ENCODE measurements at places on chromosomes 2 and 18.

- no peak for DNase-seq
Observed at GRCh38 chr2:74581463-74581862, 26.9 kb downstream of the DOK1 start.

DNA sequence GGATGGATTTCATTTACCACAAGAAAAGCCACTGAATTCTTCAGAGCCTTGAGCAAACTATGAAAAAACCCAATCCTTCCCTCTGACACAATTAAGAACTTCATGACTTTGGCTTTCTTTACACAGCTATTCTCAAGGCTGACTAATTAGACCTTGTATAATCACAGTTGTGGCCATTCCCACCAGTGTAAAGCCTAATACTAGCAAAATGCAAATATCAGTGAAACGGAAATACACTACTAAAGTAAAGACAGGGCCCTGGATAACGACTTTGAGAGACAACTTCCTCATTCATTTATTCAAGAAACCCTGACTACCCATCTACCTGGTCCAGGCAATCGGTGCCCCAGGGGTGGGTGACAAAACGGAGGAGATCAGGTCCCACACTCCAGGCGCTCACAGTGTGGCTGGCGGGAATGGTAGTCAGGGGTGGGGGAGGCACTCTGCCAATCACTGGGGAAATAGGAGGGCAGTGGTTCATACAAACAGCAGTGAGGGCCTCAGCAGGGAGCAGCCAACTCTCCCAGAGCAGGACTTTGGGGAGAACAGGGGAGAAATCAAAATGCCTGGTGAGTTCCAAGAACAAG, 28.1 kb downstream of the TMEM163 start:
- DNase-seq, result no peak

GRCh38 chr2:40455661-40456060, 3.8 kb upstream of the SLC8A1 start:
- DNase-seq, result no peak

DNA sequence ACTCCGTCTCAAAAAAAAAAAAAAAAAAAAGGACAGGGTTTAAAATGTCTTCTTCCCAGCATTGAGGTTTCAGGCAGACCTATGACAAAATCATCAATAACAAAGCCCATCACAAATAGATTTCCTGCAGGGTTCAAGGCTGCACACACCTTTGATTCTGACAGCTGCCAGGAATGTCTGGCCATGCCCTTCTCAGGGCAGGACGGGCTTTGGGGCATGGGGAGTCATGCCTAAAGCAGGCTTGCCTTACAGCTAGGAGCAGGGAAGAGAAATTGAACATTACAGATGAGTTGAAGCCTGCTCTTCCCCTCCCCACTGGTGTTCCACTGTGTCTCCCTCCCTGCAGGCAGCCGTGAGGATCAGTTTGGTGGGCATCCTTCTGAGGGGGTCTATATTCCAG, 3.7 kb downstream of the PRELID3A start:
- DNase-seq, result no peak

- DNase-seq, result no peak
Observed at GRCh38 chr2:46870051-46870839, 45.4 kb downstream of the MCFD2 start.

DNA sequence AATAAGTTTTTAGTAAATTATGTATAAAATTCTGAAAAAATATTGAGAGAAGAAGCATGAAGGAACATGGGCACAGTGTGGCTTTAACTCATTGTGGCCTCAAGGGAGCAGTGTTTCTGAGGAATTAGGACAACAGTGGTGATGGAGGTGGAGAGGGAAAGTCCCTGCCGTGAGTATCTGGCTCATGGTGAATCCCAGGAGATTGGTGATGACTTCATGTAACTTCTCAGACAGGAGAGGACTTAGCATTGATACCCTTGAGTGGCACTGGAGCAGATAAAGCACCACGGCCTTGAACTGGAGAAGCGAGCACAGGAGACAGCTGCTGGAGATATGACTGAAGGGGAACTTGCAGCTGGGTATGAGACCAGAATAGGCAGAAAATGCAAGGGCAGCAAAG, 35.0 kb upstream of the LRP1B start:
- peak; percentile 23 for DNase-seq

DNA sequence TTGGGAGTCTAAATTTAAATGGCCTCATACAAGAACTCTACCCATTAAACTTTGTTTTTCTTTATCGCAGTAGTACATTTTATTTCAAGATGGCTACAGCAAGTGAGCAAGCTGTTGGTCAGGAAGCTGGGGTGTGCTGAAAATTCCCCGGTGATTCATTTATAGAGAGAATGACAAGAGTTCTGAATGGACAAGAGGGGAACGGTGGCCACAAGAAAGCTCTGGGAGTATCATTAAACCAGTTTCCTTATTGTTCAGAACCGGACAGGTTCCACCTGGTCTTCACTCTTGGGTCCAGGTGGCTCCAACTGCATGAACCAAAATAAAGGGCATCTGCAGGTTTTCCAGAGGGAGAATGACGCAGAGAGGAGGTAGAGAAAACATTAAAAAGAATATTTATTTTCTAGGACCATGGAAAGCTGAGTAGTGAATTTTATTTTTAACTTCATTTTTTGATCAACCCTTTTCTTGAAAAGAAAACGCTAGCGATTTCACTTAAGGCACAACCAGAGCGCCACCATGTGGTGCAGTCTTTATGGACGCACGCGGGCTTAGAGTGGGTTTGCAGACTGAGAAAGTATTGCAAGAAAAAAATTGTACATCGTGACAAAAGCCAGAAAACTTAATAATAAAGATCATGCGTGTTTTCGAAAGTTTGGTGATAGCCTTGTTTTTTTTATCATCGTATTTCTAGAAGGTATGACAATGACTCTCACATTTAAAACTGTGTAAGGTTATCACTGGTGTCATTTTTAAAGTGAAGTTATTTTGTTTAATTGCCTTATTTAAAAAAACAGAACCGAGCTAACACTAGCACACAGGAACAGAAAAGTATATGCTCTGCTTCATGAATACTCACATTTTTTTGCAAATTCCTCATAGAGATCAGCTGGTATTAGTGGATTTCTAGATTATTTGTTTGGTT, 97.9 kb upstream of the NOL4 start:
- peak; percentile 29 for DNase-seq

DNA sequence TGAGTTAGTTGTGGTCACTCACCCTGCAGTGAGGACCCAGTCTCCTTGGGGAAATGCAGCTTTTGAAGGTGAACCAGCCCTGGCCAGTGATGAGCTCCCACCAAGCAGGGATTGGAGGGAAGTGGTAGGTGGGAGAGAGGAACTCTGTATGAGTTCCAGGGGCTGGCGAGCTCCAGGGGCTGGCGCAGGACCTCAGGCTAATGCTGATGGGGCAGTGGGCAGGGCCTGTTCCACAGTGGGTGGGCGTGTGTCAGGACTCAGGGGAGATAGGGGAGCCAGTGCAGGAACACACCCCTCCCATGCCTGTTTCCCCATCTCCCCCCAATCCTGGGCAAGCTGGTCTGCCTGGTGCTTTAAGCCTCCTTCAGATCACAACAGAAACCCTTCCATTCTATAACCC, 208.4 kb downstream of the DYSF start:
- no peak for DNase-seq

DNA sequence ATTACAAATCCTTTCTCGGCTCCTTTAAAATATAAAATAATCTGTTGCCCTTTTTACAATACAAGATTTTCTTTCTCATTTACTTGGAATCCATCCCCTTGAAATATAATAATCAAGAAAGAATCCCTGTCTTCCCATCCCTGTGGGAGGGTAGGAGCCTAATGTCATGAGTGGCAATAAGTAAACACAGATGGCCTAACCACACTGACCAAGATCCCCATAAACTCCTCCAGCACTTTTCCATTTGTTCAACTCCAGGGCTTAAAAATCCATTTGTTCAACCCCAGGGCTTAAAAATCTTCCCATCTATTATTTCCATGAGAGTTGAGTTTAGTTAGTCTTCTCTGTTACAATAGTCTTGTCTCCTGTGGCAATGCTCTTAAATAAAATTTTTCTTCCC, 297.6 kb downstream of the CDH7 start:
- no peak for DNase-seq

DNA sequence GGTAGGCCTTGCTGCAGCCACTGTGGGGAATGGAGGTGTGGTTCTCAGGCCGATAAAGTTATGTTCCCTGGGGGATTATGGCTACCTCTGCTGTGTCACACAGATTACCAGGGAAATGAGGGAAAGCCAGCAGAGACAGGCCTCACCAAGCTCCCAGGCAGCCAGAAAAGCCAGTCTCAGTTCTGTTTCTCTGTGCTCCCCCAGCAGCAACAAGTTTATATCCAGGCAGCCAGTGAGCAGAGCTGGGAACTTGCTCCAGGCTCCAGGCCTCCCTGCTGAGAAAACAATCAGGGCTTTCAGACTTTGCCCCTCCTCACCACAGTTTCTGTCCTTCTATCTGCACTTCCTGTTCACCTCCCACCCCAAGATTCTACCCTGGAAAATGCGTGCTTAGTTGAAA, 596.6 kb upstream of the GYPC start:
- no peak for DNase-seq

DNA sequence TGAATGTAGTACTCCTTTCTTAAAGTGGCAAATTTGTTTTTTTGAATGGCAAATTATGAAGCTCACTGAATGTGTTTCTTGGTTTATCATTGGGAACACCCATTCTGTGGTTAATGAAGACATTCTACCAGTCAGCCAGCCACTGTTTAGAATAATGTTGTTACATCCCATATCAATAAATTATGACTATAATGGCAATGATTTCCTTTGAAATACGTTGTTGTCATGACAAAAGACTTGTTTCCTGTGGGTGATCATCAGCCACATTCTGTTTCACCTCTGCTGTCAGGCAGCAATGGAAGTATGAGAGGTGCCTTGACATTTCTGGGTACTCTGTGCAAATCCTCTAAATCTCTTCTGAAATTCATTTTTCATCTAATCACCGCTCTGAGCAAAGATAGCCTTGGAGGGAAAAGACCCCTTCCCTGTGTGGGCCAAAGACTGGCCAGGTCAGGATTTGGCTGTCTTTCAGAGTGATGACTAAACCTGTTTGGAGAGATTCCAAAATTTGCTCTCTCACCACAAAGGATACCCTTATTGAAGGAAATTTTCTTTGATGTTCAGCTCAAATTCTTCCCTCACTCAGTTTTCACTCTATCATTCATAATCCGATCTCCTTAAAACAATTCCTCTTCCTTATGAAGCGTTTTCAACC, 869.2 kb downstream of the BCL11A start:
- peak; percentile 43 for DNase-seq

DNA sequence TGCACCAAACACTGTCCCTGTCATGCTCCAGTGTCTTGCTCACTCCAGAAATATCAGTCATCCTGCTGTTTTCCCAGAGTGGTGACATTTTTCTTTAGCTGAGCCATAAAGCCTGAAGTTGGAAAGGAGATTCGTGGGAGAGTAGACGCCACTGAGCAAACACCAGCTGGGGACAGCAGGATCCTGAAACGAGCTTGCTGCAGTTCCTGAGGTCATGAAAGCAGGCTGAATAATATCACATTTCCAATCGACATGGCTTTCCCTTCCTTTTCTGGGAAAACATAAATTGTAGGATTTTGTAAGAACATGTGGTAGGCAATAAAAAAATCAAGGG, 276.4 kb downstream of the CDCA7 start:
- DNase-seq, result no peak

DNA sequence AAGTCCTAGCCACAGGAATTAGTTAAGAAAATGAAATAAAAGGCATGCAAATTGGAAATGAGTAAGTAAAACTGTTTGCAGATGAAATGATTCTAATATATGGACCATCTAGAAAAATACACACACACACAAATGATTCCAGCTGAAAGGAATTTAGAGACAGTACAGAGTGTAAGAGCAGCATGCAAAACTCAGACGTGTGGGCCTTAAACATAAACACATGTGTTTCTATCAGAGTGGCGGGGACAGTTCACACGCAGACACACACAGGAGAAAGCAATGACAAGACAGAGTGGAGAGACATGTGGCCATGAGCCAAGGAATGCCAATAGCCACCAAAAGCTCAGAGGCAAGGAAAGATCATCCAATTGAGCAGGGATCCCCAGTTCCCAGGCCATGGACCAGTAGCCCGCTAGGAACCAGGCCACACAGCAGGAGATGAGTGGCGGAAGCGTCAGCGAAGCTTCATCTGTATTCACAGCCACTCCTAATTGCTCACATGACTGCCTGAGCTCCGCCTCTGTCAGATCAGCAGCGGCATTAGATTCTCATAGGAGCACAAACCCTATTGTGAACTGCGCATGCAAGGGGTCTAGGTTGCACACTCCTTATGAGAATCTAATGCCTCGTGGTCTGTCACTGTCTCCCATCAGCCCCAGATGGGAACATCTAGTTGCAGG, 155.4 kb downstream of the ARL4C start:
- DNase-seq, result no peak

DNA sequence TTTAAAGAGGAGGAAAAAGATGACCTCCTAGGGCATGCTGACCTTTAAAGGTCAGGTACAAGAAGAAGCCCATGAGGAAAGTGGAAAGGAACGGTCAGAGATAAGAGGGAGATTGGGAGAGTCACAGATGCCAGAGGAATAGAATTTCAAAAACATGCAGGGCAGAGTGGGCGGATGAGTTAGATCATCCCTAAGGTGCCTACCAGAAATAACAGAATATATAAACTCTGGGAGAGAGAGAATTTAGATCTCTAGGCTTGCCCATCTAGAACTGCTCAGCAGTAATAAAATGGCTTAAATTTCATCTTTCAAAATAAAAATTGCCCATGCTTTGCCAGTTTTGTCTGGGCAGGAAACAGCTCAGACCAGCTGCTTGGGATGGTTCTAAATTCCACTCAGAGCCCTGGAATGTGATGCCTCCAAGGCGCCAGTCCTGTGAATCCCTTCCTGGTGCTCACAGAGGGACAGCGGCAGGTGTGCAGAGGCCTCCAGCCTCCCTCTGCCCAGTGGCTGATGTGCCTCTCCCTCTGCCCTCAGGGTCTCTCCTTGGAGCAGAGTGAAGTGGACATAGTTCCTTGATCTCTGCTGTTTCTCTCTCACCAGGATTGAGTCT, 130.9 kb downstream of the ANTXR1 start:
- DNase-seq, result no peak

DNA sequence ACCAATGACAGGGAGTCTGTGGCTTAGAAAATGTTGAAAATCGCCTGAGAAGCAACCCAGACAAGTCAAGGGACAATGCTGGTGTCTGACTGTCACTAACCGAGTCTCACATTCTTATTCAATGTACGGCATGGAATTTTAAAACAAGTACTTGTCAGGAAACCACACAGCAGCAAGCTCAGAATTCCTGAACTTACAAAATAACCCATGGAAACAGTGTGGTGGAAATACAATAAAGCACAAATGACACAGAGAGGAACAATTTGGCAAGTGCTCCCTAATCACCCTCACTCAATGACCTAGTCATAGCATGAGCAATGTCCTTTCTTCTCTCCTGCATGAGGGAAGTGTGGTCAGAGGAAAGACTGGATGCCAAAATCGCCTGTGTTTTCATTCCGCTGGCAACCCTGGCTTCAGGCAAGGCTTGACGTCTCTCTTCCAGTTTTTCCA, 154.0 kb downstream of the SATB2 start:
- no peak for DNase-seq

- no peak for DNase-seq
Observed at GRCh38 chr2:149564983-149565382, 22.6 kb downstream of the MMADHC start.

DNA sequence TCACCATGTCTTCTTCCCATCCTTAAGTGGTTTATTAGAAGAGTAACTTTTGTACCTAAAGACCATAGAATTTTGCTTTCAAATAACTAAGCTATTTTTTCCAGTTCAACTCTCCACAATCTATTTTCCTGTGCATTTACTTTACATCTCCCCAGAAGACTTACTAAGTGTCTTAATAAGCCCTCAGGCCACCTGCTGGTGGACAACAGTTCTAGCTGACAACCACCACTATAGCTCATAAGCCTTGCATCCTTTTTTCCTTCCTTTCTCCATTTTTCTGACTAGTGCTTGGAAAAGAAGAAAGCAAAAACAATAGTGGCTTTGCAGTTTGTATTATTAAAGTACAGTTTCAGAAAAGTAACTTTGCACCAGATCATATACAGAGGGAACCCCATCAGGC, 149.5 kb upstream of the TMEM200C start:
- DNase-seq, result no peak
